CD4-positive, alpha-beta T cell treated with Interleukin-6 for 4 hours (primary cell): ENCODE measurements at places on chromosomes 1 and 21.

DNA sequence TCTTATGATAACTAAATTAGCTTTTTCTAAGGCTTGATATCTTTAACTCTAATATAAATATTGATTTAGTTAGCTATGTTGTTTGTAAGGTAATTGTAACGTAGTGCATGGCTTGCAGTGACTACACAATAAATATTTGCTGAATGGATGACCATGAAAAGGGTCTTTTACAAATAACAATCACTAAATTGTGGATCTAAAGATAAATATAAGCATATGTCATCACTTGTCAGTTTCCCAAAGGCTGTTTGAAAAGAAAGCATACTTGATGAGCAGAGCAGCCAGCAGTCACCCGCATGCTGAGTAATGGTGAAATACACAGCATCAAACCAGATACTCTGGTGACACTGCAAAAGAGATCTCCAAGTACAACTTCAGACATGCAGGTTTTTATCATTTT, 92.5 kb upstream of the FMN2 start:
- no peak for DNase-seq

DNA sequence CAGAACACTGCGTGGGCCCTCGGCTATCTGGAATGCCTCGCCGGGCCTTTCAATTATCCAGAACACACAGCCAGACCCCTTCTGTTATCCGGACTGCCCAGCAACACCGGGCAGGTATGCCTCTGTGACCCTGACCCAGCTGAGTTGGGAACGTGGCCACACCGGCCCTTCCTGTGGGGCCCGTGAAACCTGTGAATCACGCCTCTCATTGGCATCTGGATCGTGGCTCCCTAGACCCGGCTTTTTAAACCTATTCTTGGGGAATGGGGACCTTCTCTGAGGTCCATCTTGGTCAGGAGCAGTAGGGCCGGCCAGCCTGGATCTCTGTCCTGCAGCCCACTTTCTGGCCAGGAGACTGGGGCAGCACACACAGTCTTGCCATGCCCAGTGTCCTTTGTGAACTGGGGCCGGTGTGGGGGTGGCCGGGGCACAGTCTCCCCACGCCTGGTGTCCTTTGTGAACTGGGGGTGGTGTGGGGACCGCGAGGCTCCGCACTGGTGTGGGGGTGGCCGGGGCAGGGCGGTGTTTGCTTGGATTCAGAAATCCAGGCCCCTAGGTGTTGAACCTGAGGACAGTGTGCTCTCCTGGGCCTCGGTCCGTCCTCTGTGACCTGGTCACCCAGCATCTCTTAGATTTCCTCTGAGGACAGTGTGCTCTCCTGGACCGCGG, 11.1 kb downstream of the COL18A1 start:
- no peak for DNase-seq

GRCh38 chr1:58782178-58783089, 1.4 kb downstream of the JUN start:
- peak; percentile 72 for DNase-seq

GRCh38 chr1:248733566-248733965, 22.0 kb downstream of the LYPD8 start:
- no peak for DNase-seq

- no peak for DNase-seq
Measured at GRCh38 chr1:82704966-82705365, 904.2 kb downstream of the ADGRL2 start.

DNA sequence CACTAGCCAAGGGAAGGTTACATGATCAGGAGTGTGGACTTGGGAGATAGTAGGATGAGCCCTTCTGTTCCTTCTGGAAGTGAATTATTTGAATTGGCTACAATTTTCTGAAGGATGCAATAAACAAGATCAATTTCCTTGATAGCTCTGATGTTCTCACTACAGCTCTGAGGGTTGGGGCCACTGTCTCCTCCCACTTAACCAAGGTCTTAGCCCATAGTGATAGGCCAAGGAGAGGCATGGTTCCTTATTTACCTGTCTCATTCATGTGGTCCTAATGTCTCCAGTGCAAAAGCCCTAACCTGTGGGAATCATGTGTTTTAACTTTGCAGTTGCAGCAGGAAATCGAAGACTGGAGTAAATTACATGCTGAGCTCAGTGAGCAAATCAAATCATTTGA, 34.8 kb downstream of the MIA3 start:
- DNase-seq = no peak

DNA sequence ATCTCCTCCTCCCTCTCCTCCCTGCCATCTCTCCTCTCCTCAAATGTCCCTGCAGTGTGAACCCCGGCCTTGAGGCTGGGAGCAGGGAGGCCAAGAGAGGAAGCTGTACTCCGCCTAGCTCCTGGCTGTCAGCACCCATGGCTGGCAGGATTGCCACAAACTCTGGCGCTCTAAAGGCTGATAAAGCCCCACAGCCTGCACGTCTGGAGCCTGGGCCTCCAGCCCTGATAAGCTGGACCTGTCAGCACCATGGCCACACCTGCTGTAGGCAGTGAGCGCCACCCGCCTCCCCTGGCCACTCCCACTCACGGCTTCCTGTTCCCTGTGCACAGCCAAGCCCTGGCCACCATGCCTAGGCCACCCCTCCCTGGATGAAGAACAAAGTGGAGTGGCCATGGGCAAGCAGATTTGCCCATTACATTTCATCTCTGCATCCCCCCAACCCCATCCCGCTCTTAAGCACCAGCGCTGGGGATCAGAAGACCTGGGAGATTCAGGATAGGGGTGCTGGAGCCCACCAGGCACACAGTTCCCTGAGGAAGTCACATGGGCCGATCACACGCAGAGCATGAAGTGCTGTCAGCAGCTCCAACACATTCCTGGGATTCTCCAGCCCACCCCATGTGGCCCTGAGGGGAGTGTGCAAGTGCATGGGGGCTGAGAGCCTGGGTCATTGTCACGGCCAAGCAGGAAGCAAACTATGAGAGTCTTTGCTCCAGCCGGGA, 24.2 kb upstream of the NPPB start:
- no peak for DNase-seq
